Activated effector memory CD4-positive, alpha-beta T cell treated with Interleukin-2 at 50 U/mL for 16 hours (primary cell): ENCODE measurements at places on chromosomes 12 and 14.

GRCh38 chr12:63752841-63753240, 26.9 kb upstream of the RXYLT1 start:
- DNase-seq: no peak

GRCh38 chr12:120267736-120268135, 2.2 kb upstream of the PXN start:
- no peak for DNase-seq

- DNase-seq: no peak
Measured at GRCh38 chr12:123056053-123056452, 75.6 kb downstream of the ARL6IP4 start.

DNA sequence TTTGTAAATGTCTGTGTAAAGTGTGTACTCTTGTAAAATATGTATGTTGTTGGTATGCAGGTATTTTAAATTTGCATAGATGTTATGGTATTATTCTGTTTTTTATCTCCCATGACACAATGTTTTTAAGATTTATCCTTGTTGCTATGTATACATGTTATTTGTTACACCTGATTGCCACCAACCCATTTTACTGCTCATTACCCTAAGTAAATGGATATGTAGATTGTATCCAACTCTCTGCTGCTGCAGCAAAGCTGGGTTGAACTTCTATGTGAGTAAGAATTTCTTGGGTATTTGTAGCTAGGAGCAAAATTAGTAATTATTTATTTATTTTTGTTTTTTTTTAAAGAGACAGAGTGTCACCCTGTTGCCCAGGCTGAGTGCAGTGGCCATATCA, 6.2 kb downstream of the APAF1 start:
- DNase-seq: no peak

DNA sequence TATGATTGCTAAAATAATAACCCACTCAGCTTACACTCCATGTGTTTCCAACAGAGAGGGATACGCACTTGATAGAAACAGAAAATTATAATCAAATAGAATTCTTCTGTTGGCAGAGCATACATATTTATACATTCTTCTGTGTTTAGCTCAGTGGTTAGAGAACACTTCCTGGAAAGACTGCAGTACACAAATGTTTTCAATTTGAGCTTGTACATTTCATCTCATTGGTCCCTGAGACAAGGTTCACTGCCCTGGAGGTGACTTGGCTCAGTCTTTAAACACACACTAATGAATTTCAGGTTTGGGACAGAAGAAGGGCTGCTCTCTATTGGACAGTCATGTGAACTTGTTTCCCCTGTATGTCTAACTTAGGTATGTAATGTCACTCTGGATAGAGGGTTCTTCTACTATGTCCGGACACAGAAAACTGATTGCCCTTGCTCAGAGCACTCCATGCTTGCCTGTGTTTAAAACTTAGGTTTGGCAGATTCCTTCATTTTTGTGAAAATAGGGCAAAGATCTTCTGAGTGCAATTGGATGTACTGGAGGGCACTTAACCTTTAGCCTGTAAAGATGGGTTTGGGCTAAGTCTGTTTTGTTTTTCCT, 22.9 kb downstream of the PROX2 start:
- no peak for DNase-seq

DNA sequence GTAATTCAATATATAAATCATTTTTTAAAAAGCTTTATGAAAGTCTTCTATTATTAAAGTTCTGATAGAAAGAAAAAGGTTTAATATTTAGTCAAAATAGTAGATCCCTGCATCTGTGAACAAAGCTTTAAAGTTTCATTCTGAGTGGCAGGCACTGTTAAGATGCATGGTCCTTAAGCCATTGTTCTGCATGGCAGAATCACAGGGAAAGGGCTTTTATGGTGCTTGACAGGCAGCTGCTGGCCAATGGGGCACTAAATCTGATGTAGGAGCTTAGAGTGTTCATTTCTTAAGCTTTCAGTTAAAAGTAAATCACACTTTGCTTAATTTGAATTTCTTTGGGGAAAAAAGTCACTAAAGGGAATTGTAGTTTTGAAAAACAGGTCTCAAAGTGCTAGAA, 148.2 kb downstream of the PLEKHA5 start:
- no peak for DNase-seq

GRCh38 chr12:124094733-124095132, 121.7 kb downstream of the ZNF664 start:
- DNase-seq: no peak

- no peak for DNase-seq
Measured at GRCh38 chr12:130495156-130495555, 157.5 kb downstream of the PIWIL1 start.

DNA sequence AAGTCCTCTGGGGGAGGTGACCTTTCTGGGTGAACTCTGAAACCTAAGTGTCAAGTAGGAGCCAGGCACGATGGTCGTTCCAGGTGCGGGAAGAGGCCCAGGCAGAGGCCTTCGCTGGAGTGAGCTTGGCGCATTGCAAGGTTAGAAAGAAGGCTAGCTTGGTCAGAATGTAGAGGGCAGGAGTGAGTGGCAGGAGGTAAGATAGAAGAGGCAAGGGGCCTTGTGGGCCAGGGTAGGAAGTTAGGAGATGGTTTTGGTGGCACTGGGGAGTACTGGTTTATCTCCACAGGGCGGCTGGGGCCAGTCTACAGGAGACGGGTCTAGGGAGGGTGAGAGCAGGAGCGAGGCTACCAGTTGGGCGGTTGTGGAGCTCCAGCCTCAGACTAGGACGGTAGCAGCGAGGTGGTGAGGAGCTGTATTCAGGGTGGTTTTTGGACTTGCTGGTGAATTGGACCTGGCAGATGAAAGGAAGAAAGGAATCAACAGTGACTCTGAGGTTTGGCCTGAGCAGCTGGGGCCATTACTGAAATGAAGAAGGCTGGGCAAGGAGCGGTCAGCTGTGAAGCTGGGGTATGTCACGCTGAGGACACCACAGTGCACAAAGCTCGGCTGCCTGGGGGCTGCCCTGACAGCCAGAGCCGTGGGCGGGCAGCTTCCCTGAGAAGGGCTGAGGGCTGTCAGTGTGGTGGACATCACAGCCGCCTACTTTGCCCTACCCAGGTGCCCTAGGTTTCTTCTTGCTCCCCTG, 9.0 kb downstream of the MLXIP start:
- DNase-seq: no peak

DNA sequence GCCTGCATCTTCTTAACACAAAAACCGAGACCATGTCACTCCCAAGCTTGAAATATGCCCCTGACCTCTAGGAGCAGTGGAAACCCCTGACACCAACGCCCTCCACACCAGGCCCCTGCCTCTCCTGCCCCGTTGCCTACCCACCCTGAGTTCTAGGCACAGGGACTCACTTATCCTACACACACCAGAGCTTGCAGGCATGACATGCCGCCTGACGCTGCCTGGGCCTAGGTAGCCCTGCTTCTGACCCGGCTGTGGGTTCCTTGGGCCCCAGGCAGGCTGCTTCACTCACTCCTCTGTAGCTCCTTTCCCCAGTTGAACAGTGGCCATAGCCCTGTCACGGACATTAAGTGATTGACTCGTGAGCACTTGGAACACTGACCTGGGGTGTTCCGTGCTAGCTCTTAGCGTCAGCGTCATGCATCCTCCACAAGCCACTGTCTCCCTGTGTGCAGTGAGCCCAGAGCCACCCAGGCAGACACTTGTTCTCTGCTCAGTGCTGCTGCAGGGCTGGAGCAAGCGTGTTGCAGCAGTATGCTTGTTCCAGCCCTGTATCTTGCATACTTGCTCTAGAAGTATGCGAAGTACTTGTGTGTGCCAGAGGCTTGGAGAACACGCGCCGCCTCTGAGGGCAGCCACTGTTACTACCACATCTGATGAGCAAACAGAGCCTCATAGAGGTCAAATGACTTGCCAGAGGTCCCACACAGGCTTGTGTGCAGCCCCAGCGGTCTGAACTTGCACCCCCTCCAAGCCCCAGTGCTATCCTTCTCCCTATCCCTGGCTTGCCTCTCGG, 15.6 kb downstream of the OTUB2 start:
- DNase-seq: no peak

DNA sequence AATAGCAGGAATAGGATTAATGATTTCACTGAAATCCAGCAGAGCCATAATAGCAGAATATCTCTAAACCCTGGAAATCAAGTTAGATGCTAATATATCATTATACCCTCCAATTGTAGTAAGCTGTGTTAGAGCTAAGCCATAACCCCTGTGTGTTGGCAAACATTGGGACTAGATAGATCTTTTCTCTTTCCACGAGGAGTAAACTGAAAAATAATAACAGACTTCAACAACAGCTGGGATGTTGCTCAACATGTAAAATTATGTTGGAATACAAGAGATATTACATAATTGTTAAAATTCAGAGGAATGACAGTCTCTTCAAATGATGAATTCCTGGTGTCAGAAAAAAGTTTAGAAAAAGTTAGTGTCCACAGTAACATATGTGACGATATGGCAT, 383.8 kb downstream of the SNAPC1 start:
- DNase-seq: no peak

DNA sequence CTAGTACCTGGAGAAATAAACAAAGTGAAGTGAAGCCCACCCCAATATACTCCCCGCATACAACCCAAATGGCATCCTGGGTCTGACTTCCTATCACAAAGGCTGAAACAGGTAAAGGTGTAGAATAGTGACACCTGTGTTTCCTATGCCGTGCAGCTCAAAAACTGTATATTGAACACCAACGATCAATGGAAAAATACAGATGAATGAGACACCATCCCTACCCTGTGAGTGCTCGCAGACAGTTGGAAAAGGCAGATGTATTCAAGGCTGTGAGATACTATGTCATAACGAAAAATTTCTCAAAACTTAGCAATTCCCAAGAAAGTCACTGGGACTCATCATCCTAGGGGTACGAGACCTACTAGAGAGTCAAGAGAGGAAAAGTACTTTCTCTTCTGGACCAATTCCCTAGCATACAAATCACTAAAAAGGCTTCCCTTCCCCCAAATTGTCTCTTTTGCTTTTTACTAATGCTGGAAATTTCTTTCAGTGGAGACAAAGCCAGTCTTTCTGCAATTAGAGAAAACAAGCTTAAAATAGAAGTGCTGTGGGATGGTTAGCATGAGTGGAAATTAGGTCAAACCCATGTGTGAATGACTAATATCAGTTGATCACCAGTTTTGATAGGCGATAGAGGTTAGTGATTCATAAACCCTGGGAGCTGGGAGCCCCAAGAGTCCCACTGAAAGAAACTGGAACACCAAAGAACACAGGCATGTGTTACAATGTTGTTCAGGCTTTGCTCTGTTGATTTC, 249.7 kb downstream of the SPTSSA start:
- DNase-seq: no peak

DNA sequence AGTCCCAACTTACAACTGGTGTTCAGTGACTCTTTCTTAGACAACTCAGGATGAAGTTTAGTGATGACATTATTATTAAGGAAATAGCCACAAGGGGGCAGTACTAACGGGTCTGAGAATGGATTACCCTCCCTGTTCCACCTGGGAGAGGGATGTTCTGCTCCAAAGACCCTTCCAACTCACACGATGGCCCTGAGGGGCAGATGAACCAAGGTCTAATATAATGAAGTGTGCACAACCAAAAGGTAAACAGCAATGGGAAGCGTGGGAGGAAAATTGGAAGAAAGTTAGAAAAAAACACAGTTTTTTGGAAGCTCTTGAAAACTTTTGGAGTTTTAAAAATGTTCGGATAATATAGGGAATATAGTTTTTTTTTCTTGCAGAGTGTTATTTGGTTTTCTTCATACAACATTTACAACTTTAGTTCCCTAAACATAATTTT, 24.0 kb downstream of the FGF6 start:
- no peak for DNase-seq

DNA sequence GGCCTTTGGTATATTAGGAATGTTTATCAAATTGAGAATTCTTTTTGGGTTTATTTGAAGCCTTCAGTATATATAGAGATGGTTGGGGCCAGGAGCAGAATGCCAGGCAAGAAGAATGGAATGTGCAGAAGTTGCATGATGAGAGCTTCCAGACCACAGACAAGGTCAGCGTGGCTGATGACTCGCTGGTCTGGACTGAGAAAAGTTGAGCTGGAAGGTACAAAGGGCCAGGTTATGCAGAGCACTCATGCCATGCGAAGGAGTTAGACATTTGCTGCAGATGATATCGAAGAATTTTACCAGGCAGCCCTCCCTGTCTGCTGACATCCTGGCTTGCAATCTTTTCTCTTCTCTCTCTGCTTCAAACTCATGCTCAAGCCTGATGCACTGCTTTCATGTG, 196.2 kb upstream of the ARHGAP5 start:
- no peak for DNase-seq

GRCh38 chr14:101289230-101289690, 272.0 kb upstream of the DIO3 start:
- DNase-seq: no peak

DNA sequence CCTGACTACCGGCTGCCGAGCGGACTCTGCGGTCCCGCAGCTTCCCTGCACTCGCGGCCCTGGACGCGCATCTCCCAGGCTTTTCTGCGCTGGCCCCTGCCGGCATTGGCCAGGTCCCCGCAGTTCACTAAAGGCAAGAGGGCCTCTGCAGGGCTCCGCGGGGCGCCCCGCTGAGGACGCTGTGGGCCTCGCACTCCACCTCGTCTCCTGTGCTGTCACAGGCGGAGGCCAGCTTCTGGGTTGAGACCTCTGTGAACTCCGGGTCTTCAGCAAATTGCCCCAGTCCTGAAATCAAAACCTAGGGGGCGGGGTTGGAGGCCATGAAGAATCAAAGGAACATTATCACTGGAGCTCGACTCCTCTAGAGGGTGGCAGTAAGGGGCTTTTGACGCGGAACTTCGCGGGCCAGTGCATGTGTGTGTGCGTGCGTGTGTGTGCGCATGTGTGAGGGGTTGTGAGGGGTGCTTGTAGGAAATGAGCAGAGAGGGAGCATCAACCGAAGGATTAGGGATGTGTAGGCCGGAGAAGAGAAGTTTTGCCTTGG, 68.5 kb upstream of the CAPRIN2 start:
- peak; percentile 7 for DNase-seq

DNA sequence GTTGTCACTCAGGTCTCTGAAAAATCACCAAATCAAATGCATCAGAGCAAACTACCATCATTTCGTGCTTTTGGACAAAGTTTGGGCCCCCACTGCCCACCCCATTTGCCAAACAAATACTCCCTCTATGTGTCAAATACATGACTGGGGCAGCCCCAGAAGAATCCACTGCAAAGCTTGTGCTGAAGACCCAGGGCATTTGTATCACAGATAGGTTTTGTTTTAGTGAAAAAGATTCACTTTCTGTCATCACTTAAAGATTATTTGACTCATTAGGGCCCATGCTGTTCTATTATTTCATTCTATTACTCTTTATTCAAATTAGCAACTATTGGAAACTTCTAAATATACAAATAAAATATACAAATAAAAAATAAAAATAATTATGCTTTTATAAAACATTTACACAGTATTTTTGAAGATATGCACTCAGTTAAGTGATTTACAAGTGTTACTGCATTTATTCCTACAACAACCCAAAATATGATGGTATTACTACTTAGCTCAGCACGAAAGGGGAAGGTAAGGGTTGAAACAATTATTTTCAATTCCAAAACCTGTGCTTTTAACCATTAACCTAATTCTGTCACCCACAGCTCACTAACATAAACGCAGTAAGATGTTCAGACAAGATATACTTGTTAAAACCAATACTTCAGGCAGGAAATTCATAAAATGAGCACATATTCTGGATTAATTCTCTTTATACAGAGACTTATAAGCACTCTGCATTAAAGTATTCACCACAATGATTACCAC, 36.5 kb downstream of the LRIG3 start:
- DNase-seq: no peak

- no peak for DNase-seq
Measured at GRCh38 chr12:108117163-108117849, 11.8 kb upstream of the WSCD2 start.

GRCh38 chr14:95765051-95765450, 51.1 kb upstream of the TCL1A start:
- DNase-seq: no peak
